ENCODE measurements at places on chromosomes 2 and 18.

DNA sequence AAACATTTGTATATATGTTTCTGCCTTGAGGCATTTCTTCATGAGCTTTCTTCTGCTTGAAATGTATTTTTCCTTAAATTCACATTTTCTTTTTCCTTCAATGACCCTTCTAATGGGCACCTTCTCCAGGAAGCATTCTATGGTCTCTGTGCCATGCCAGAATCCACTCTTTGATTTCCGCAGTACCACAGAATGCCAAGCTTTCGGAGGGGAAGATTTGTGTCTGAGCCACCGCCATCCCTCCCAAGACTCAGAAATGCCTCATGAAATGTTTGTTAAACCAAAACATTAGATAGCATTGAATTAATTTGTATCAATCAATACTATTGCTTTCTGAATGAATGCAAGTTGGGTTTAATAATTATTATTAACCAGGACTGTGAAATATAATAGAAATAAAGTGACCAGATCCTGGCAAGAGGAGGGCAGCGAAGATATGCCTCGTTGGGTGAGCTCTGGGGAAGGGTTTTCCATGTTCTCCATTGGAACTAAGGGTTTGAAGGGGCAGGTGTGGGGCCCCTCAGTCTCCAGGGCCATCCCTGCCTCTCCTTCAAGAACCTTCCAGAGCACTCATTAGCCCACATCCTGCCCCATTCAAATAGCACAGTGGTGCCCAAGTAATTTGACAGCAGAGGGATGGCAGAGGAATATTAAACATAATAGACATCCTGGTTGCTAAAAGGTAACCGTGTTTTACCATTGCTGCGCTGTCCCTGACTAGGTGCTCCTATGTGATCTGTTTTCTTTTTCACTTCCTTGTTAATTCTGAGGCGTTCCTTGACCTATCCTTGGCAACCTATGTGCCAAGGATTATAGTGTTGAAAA lies 189.6 kb downstream of the MYCN start:
- no peak for DNase-seq

DNA sequence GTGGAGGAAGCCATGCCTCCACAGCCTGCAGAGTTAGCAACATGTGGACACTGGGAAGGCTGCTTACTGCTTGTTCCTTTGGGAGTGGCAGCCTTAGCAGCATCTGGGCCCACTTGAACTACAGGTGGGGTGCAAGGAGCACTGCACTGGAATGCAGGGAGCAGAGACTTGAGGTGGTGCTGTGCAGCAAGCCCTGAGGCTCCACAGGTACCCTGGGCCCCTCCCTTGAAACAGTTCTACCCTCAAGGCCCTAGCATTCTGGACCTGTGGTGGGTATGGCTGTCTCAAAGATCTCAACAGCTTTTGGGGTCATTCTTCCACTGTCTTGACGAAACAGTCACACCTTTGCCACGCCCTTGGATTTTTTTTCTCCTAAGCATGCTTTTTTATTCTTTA lies 13.5 kb downstream of the UBR3 start:
- DNase-seq, result no peak

- DNase-seq, result no peak
Measured at GRCh38 chr18:11296946-11297345, 147.6 kb upstream of the PIEZO2 start.

DNA sequence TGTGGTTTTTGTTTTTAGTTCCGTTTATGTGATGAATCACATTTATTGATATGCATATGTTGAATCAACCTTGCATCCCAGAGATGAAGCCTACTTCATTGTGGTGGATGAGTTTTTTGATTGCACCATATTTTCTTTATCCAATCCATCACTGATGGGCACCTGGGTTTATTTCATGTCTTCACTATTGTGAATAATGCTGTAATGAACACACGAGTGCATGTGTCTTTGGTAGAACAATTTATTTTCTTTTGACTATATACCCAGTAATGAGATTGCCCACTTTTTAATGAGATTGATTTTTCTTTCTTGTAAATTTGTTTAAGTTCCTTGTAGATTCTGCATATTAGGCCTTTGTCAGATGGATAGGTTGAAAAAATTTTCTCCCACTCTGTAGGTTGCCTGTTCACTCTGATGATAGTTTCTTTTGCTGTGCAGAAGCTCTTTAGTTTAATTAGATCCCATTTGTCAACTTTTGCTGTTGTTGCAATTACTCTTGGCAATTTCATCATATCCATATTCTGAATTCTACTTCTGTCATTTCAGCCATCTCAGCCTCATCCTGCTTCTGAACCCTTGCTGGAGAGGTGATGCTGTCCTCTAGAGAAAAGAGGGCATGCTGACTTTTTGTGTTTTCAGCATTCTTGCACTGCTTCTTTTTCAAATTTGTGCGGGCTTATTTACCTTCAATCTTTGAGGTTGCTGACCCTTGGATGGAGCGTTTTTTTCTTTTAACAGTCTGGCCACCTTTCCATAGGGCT lies 96.2 kb upstream of the CTAGE1 start:
- DNase-seq, result no peak

- no peak for DNase-seq
Measured at GRCh38 chr2:217099561-217099960, 239.7 kb upstream of the TNP1 start.

DNA sequence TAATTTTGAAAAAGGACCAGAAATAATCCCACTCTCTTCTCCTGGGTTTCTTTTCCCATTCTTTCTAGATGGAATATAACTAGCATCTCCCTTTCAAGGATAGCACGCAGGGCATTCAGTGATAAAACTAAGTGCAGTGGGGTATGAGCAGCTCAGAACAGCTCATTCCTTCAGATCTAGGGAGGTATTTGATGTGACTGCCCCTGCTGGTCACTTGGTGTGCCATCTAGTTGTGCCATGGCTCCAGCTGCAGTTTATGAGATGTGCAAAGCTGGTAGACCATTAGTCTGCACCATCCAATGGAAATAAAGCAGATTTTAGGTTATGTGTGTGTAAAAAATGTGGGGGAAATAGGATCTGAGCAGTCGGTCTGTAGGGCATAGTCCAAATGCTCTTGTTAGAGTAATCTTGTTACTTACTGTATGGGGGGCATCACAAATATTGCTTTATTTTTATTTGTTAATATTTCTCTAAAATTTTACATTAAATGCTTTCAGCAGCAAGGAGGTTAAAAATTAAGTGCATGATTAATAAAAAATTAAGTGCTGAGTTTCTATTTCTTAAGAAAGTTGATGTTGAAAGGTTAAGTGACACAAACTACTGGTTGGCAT lies 38.9 kb downstream of the CTAGE1 start:
- DNase-seq, result no peak

DNA sequence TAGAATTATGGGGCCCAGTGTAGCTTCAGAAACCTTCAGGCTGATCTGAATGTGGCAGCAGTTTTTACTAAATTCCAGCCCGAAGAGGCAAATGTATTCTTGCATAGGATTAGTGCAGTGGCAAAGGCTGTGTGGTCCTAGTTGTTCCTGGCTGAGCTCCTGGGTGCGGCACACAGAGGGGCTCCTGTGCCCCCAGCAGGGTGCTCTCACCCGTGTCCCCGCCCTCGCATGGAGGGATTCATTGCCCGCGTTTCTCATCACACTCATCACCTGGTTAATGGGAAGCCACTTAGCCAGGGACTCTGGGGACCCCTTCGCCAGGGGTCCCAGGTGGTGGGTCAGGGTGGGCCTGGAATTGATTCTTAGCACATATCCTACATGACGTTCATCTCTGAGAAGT lies 3.9 kb downstream of the KCNG2 start:
- no peak for DNase-seq

- no peak for DNase-seq
Measured at GRCh38 chr2:48799601-48800000, 44.1 kb upstream of the LHCGR start.

DNA sequence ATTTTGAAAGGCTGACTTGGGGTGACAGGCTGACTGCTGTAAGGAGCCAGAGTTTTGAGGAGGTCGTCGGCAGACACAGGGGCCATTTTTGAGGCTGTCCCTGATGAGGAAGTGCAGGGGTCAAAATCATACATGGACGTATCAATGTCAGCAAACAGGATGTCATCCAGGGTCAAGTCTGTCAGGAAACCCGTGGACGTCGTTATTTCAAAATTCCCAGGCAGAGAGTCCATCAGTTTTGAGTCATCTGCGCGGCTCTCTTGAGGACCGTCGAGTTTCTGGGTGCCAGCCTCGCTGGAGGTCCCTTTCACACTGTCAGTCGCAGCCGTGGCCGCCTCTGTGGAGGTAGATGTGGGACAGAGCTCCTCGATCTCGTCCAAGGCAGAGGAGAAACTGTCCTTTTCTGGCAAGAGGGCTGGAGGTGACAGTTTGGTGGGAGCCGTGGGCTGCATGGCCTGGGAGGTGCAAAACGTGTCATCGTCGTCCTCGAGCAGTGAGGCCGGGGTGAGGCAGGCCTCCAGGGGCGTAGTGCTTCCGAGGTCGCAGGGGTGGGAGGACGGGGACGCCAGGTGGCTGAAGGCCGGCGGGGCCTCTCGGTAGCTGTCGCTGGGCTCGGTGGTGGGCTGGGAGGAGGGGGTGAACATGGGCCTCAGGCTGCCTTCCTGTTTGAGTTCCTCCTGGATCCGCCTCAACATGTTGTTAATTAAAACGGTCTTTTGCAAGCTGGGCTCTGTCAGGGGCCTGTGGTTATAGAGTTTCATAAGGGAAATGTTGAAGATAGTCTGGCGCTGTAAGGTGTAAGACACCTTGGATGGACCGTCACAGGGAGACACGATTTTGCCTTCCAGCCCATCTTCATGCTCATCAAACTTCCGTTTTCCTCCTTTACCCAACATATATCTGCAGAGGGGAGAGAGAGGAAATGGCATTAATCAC lies 17.5 kb downstream of the SERTAD2 start:
- no peak for DNase-seq

- no peak for DNase-seq
Measured at GRCh38 chr2:120134263-120134662, 88.9 kb downstream of the TMEM185B start.

DNA sequence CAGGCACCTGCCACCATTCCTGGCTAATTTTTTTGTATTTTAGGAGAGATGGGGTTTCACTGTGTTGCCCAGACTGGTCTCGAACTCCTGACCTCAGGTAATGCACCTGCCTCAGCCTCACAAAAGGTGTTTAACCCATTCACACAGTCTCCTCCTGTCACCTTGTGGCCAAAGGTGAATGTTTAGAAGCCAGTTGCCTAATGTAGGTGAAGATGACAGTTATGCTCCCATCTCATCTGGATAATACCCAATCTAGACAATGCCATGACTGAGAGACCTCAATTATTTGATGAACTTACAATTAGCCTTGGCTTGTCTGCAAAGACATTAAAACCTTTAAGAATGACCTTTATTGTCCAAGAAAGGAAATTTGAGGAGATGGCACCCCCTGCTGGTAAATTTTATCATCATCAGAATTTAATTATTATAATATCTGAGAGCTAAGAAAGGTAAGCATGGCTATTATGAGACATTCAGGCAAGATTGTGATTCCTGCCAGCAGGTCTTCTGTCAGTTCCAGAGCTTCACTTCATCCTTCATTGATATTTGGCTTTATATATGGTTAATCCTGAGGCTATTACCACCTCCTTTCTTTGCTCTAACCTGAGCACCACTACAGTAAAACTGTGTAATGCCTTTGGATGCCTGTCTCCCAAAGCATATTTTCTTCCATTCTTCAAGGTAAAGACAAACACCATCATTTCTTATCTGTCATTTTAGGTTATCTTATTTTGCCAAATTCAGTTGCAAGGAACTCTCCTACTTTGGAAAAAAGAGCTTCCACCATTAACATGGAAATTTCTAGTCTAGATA lies 117.6 kb downstream of the FAM124B start:
- no peak for DNase-seq

- DNase-seq, result no peak
Measured at GRCh38 chr2:162379719-162380580, 36.0 kb downstream of the GCA start.

DNA sequence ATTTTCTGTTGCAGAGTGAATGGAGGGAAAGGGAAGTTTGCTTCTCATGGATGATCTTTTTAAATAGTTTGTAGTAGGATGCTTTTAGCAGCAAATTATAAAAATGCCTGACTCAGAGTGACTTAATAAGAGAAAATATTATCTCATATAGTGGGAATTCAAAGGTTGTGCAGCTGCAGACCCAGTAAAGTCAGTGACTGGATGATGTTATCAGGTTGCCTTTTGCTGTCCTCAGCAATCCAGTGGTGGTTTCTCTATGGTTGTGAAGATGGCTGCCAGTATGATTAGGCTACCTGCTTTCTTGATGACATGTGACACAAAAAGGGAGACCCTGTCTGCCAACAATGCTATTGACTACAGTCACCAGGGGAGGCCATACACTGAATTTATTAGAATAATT lies 184.8 kb downstream of the DIS3L2 start:
- DNase-seq, result no peak

DNA sequence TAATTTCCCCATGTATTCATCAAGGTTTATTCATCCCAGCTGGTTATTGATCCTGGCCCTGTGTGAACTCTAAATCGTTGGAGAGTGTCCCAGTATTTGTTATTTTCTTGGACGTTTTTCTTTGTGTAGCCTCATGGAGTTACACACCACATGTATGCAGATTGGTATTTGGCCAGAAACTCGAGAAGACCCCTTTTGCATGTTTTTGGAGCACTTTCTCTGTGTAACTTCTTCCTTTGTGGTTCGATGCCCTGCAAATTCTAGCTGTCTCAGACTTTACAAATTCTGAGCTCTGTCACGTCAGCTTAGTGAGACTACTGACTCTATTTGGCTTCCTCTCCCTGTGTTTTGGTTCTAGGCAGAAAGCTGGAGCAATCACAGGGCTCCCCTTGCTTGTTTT lies 198.7 kb downstream of the MCFD2 start:
- no peak for DNase-seq

DNA sequence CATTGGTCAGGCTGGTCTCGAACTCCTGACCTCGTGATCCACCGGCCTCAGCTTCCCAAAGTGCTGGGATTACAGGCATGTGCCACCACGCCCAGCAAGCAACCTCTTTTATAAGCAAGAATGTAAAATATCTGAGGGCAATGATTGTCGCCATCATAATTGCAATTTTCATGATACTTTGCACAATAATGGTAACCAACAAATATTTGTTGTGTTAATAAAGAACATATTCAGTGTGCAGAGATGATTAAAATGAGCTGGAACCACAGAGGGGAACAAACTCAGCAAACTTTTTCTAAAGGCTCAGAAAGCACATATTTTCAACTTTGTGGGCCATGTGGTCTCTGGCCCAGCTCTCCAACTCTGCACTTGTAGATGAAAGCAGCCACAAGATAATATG lies 115.2 kb upstream of the SIX2 start:
- DNase-seq, result no peak

- DNase-seq, result no peak
Measured at GRCh38 chr2:134139611-134140010, 114.3 kb upstream of the MGAT5 start.

GRCh38 chr18:41972067-41972925 lies 17.3 kb downstream of the PIK3C3 start:
- DNase-seq, result no peak
